Activated T-helper 1 cell treated with anti-CD3 and anti-CD28 coated beads, Interleukin-12 subunit alpha, Interleukin-12 subunit beta, Interleukin-2, Interleukin-4 antibody, amounts not matched to agents 30 ng/mL and 10 ng/mL and 1 ng/mL, durations not matched to agents 14 hours and 24 hours and 36 hours (primary cell): ENCODE measurements at places on chromosomes 7 and 10. TPM values are rescaled to one million over a fixed set of nuclear protein-coding genes. Genes with fewer than 3 reads are reported as not detected.

Gene GRID2IP
- 0.08 and 0.12 TPM in 2 replicates for total RNA-seq

Gene WEE2
- 0.10 and 0.12 TPM in 2 replicates for total RNA-seq

Gene INA
- total RNA-seq, result 1.5 TPM in 2 replicates

Gene KLF14
- not detected in 2 replicates for total RNA-seq

Gene ARMC10
- 49.6 and 51.8 TPM in 2 replicates for total RNA-seq

Gene SMKR1
- 4.8 and 5.7 TPM in 2 replicates for total RNA-seq

Gene KIF11
- total RNA-seq, result 37.3 and 38.7 TPM in 2 replicates

Gene ACTR3C
- total RNA-seq, result 8.2 and 9.8 TPM in 2 replicates

Gene FLNC
- 0.03 and 0.07 TPM in 2 replicates for total RNA-seq

Gene ASB10
- total RNA-seq, result not detected in 2 replicates

DNA sequence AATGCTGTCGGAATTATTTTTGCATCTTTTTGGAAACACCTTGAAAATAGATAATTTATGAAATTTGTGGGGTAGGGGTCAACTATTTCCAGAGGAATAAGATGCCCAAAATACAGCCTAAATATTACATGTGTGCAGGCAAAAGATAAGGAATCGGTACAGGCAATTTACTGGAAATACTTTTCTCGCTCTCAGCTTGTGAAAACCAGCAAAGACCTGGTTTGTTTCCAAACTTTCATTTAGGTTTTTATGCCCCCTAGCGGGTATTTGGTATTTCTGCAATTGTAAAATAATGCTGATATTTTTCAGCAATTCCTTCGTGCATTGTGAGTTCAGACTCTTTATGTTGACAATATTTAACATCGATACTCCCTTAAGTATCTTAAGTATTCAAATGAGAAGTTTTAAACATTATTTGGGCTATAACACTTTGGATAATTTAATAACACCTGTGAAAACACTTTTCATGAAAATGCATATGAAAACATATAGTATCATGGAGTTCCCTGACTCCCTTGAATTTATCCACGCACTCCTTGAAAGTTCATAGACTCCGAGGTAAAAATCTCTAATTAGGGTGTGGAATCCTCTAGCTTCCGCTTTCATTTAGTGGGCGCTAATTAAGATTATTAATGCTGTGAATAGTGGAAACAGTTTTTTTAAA is 132.4 kb downstream of the TSPAN12 start:
- no peak for DNase-seq

- no peak for DNase-seq
Measured at GRCh38 chr7:101974393-101974792, 157.0 kb downstream of the CUX1 start.

- no peak for DNase-seq
Measured at GRCh38 chr7:43943417-43944187, 17.4 kb downstream of the UBE2D4 start.

DNA sequence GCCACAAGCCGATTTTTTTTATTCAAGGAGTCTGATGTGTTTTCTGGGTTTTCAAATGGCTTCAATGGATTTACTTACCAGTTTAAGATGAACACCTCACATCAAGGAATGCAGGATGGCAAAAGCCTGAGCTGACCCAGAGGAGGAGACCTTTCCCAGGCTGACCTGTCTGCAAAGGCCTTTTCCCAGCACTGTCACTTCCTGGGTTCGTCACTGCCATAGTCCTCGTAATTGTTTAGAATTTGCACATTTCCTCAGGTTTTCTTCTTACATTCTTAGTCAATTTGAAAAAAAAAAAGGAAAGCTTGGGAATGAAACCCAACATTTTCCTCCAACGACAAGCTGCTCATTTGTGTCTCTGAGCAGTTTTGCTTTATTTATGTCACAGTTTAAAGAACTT is 42.0 kb downstream of the PTER start:
- DNase-seq, result no peak

DNA sequence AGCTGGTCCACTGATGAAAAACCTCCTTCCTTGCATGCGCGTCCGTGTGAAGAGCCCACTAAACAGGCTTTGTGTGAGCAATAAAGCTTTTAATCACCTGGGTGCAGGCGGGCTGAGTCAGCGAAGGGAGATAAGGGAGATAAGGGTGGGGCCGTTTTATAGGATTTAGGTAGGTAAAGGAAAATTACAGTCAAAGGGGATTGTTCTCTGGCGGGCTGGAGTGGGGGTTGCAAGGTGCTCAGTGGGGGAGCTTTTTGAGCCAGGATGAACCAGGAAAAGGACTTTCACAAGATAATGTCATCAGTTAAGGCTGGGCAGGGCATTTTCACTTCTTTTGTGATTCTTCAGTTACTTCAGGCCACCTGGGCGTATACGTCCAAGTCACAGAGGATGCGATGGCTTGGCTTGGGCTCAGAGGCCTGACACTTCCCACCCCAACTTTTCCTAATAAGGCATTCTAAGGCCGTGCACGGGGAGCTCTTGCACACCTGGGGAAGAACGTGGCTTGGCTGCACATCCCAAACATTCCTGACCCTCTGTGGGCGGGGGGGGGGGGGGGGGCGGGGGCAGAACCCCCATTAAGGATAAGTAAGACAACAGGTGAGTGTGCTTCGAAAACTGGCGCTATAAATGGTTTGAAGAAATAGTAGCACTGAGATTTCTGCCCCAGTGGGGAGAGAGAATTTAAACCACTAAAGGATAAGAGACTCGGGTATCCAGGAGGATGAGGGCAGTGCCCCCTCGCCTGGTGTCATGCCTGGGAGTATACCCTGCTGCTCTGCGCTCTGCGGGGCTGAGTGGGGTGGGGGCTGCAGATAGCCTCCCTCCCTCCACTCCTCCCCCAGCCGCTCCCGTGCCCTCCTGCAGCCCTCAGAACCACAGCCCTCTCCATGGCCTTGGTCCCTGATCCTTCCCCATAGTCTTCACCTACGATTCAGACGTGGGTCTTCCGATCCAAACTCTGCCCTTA is 217.6 kb downstream of the MLLT10 start:
- no peak for DNase-seq

GRCh38 chr7:28874001-28874400 is 84.1 kb downstream of the TRIL start:
- no peak for DNase-seq

- DNase-seq, result no peak
Measured at GRCh38 chr7:4438723-4439245, 243.3 kb upstream of the FOXK1 start.

DNA sequence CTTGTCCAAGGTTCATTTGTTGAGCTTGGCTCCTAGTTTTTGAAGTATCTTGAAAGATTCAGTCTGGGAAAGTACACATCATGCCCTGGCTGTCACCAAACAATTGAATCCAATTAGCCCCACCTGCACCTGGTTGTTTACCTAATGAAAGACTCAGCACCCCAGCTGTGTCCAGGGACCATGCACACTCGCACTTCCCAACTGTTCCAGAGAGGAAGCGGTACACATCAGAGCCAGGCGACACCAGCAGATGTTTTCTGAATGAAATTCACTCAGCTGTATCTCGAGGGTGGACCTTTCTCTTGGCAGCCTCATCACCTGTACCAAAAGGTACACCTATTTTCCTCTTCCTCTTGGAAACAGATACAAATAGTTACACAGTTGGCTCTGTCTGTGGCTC is 216.4 kb upstream of the LRGUK start:
- no peak for DNase-seq

DNA sequence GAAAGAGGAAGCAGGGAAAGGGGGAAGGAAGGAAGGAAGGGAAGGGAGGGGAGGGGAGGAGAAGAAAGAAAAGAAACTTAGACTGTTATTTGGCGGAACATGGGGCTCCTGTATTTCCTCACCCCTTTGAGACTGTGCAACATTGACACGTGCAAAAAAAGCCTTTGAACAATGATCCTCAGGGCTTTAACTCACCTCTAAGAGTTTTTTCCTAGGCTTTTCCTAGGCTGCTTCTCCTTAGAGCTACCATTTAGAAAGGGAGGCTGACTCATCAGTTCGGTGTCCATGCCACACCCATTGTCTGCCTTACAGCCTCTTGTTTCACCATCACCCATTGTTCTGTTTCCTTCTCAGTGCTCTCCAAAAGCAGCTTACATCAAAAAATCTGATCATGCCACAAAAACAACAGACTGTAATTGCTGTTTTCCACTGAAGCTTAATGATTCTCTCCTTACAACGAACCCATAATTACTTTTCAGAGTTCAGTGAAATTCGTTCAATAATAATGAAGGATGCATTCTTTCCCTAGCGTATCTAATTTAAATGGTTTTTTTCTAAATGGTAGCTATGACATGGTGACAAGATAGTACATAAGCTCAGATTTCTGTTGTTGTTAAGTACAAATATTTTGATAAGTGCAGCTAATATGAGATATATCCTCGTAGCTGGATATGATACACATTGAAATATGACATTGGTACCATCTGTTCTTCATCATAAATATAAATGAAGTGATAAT is 90.8 kb downstream of the PRLHR start:
- no peak for DNase-seq

DNA sequence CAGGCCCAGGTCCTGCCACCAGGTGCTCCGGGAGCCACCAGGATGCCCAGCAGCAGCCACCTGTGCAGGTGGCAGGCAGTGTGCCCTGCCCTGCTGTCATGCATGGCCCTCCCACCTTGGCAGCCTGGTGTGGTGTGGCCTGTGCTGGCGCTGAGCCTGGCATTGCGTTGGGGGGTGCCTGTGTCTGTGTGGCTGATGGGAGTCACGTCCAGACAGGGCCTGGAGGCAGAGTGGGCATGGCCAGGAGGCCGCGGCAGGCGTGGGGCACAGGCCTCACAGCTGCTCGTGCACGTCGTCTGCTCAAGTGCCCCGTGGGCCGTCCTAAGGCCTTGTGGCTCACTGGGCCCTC is 8.7 kb downstream of the TTYH3 start:
- no peak for DNase-seq

DNA sequence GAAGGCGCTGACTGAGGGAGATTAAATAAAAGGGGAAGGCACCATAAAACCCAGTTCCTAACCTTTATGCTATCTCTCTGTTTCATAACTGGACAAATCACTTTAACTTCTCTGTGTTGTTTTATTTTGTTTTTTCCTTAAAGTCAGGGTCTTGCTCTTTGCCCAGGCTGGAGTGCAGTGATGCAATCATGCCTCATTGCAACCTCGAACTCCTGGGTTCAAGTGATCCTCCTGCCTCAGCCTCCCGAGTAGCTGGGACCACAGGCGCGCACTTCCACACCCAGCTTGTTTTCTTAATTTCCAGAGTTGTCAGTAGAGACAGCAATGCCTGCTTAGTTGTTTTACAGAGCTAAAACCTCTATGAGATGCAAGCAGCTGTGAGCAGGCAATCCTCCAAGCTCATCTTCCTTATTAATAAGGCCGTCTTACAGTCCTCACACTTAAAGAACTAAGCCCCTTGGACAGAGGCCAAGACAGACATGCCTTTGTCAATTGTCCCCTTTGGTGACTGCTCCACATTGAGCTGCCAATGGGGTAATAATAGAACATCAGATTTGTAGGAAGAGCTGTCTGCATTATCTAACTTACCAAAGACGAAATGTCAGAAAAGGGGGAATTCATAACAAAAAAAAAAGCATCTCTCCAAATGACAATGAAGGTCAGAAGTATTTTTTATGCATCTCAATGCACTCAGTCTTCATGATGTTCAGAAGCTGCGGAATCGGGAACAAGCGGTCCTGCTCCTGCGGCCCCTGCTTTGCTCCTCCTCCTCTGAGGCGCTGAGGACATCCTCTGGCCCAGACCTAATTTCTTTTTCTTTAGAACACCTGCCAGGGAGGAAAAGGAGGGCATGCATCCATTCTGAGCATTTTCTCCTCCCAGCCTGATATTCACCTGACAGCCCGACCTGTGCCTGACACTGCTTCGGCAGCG is 62.7 kb upstream of the RNF32 start:
- DNase-seq, result no peak

GRCh38 chr7:118245267-118246040 is 20.9 kb downstream of the ANKRD7 start:
- no peak for DNase-seq

DNA sequence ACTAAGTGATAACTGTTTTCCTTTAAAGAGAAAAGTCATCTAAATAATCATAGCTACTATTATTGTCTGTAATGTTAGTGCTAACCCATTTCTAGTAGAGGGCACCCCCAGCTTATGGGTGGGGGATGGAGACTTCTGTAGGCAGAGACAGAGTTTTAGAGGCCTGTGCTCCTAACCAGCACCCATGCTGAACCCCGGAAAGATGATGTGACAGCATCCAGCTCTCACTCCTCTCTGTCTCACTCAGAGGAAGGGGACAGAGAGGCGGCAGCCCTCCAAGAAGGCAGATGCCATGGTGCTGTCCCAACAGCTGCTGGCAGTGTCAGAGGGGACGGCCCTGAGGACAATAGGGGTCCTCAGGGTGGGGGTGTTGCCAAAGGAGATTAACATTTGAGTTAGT is 74.4 kb upstream of the PRLHR start:
- DNase-seq, result no peak

- DNase-seq, result no peak
Measured at GRCh38 chr7:51539840-51540239, 223.2 kb upstream of the COBL start.

DNA sequence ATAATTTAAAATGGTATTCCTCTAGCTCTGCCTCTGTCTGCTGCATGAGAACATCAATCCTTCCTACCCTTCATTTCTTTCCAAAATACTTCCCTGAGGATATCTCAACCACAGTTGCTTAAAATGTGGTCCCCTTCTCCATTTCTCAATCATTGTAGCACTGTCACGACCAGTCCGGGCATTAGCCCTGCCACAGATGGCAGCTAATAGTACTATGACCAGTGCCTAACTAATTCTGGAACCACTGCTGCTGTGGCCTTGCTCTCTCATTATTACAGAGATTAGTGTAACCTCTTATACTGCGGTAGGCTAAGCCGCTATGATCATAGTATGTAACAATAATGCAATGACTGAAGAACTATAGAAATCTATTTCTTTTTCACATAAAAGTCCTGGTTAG is 66.0 kb downstream of the REEP3 start:
- DNase-seq, result no peak

- no peak for DNase-seq
Measured at GRCh38 chr7:33952824-33953223, 47.5 kb downstream of the BMPER start.

- DNase-seq, result no peak
Measured at GRCh38 chr7:134041477-134041876, 85.7 kb upstream of the LRGUK start.

DNA sequence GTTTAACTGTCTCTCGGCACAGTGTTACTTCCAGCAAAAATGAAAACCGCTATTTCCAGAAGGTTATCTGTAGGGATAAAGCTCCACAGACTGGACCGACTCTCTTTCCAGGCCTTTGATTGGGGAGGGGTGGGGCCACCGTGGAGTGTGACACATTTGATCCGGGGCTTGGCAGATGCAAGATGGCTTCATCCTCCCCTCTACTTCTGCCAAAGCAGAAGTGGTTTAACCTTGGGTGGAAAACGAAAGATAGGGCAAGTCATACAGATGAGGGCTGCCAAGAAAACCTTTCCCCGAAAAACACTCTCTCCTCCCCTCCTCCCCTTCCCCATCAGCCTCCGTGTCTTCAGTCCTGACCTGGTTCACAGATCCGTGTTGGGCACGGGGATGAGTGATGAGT is 139.7 kb upstream of the SH2B2 start:
- no peak for DNase-seq

DNA sequence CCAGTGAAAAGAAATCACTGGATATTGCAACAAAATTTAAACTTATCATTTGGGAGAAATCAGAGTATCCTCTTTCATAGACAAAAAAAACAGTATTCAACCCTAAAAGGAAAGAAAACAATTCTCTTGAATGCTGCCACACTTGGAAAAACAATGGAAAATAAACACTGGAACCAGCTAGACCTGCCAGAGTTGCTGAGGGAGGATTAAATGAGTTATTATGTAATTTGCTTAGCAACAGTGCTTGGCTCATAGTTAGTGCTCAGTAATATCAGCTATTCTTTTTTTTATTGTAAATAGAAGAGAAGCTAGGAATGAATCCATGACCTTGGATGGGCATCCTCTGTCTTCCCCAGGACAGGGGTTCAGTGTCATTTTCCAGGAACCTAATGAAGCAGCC is 11.0 kb upstream of the ZNF273 start:
- no peak for DNase-seq

- DNase-seq, result no peak
Measured at GRCh38 chr7:155998766-155999630, 186.7 kb upstream of the SHH start.
